PC-3 (cell line): ENCODE measurements at places on chromosomes 3 and 15. TPM values are rescaled to one million over a fixed set of nuclear protein-coding genes. Genes with fewer than 3 reads are reported as not detected.

Gene ZNF385D
- total RNA-seq = 2.9 and 5.9 TPM in 2 replicates

Gene PLS1
- 18.7 and 20.1 TPM in 2 replicates for total RNA-seq

Gene ANKUB1
- not detected in 2 replicates for total RNA-seq

Gene FAM43A
- 59.8 and 73.8 TPM in 2 replicates for total RNA-seq

Gene CHRNA7
- 0.73 and 1.0 TPM in 2 replicates for total RNA-seq

Gene ZNF592
- 12.3 and 13.0 TPM in 2 replicates for total RNA-seq

Gene POTEB
- total RNA-seq = not detected in 2 replicates

Gene KBTBD13
- total RNA-seq = not detected in 2 replicates
